Stimulated activated CD4-positive, alpha-beta T cell treated with anti-CD3 and anti-CD28 coated beads, Interleukin-1b, Interleukin-23, amount 100 ng/mL, for 24 hours (primary cell): ENCODE measurements at places on chromosomes 2 and 18.

DNA sequence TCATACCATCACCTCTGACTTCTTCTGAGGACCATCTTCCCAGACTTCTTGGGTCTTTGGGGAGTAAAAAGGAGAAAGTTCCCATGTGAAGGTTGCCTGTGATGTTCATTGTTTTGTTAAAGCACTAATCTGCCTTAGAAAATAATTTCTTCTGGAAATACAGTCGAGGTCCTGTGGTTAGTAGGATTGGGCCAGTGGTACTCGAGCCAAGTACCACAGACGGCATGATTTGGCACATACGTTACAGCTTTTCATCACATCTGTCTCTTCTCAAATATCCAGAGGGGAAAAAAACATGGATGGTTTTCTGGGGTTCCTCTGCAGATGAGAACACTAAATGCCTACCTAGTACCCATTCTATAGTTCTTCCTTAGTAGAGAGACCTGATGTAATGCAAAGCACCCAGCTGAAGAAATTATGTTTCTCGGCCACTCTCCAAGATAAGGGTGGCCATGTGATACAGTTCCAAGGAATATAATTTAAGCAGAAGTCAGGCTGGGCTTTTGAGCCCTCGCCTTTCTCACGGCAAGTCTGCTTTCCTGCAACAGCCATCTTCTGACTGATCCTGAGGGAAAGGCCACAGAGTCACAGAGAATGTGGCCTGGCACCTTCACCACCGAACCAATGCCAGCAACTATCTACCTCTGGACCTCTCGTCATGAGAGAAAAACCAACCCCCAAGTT lies 161.0 kb downstream of the RNF152 start:
- no peak for DNase-seq

DNA sequence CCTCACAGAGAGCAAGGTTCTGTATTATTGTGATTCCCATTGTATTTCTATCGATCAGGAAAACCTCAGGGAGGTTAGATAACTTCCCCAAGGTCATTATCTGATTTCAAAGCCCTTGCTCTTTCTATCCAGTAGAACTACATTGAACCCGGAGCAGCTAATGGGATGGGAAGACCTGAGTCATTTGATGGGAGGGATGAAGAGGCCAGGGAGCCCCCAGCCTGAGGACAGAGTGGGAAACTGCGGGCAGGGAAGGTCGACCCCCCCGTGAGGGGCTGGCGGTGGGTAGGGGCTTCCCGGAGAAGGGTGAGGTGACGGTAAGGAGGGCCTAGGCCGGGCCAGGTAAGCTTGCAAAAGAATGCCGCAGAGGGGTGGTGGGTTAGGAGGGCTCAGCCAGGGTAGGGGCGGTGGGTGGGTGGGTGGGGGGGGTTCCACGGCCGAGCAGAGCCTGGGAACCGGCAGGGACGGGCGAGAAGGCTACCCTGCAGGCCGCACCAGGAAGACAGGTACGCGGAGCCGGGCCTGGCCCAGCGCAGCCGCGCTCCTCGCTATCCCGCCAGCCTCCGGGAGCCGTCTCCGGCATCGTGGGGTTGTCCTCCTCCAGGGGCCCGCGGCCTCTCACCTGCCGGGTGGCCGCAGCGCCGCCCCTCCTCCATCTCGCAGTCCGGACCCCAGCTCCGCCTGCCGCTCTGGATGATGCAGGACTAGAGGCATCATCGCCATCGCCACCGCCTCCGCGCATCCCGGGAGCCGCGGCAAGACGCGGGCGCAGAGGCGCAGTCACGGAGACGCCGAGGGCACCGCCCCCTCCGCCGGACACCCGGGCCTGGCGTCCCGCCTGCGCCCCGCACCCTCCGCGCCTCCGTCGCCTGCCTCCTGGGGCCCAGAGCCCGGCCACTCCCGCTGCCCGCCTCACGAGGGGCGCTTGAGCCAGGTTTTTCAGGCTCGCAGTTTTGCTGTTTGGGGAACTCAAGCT lies at the start of gene GPR75:
Gene GPR75, minus strand, starts transcription at position 762 of the 976 bp plus-strand sequence. CDS start 5,211 bp downstream, outside the sequence.
- DNase-seq: no peak

- DNase-seq: no peak
Observed at GRCh38 chr2:139162456-139162855, 382.3 kb upstream of the NXPH2 start.

DNA sequence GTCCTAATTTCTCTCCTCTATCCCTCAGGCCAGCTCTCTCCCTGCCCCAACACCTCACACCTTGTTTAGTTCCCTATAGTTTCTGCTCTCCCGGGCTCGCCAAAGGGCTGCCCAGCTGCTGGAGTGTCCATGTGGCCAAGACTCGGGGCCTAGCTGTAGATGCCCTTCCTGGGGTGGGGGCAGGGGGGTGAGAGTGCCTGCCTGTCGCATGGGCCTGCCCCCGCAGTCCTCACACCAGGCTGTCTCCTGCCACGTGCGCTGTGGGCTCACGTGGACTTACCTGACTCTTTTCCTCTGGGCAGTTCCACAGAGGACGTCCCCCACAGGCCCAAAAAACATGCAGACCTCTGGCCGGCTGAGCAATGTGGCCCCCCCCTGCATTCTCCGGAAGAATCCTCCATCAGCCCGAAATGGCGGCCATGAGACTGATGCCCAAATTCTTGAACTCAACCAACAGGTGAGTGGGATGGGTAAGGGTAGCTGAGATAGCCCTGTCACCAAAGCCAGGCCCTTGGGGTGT lies 7.4 kb upstream of the TMEM214 start:
- DNase-seq: no peak

DNA sequence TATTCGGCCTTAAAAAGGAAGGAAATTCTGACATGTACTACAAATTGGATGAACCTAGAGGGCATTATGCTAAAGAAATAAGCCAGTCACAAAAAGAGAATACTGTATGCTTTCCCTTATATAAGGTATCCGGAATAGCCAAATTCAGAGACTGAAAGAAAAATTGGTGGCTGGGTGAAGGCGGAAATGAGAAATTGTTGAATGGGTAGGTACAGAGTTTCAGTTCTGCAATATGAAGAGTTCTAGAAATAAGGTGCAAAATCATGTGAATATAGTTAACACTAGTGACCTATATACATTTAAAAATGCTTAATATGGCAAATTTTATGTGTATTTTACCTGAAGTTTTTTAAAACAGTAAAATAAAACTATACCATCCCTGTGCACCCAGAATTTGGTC lies 43.1 kb downstream of the RMP24 start:
- no peak for DNase-seq

- DNase-seq: no peak
Observed at GRCh38 chr18:48393776-48394175, 15.4 kb downstream of the ZBTB7C start.

DNA sequence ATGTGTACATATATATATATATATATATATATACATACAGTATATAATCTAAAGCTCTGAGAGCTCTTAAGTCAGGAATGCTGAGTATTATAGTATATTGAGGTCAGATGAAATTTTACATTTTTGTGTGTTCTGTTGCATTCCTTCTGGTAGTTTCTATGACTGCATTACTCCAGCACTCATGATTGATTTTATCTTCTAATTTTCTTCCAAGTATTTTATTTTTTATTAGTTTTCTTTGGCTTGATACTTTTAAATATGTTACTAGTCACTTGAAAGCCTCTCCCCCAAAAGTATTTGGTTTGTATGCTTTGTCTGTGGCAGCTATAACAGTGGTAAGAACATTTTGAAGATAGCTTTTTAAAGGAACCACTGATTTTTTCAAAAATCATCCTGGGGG lies 25.0 kb downstream of the METTL21A start:
- DNase-seq: no peak

DNA sequence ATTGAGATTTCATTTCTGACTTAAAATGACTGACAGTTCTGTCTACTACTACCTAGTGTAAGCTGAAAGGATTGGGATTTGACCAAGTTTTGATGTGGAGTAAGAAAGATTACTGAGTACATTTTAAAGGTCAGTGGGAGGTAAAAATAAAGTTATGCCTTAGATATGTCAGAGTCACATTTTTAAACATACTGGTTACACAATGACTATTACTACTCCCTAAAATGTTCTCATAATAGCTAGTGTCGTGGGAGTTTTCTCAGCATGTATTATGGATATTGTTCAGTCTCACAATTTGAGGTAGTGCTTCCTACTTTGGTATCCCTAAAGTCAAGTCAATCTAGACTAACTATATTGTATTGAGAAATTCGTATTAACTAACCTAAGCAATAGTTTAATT lies 1092.5 kb downstream of the LRP1B start:
- DNase-seq: no peak
